ENCODE measurements at places on chromosomes 12 and 14.

DNA sequence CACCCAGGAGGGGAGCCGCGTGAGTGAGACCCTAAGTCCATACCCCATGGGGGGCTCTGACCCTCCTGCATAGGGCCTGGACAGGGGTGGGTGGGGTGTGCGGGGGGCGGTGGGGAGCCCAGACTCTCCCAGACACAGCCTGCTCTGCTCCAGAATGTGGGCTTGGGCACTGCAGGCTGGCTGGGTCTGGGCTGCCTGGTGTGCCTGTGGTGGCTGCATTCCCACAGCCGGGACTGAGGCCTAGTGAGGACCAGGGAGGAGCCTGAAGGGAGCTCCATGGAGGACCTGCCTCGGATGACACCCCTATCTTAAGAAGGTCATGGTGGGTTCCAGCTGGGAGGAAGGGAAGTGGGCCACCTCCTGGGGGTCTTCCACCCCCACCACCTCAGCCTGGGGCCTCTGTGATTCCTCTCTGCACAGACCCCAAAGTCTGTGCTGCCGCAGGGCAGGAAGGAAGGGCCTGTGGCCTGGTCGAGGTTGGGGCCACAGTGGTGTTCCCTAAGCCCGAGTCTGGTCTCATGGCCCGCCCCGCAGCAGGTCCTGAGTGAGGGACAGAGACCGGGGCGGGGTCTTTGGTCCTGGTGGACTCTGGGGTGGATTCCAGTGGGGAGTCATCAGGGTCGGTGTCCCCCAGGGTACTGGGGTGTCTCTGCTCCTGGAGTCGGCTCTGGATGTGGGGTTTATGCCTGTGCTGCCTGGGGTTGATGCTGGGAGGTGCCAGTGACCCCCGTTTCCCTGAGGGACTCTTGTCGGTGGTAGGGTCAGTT is 392.3 kb downstream of the TMEM121 start:
- DNase-seq = no peak

GRCh38 chr12:99232324-99232723 is 415.2 kb upstream of the GARIN6 start:
- DNase-seq = no peak

GRCh38 chr14:37625597-37626595 is 30.5 kb downstream of the TTC6 start:
- no peak for DNase-seq

- no peak for DNase-seq
Measured at GRCh38 chr12:87870493-87871460, 158.4 kb downstream of the C12orf50 start.

GRCh38 chr12:108468196-108468968 is 46.7 kb upstream of the FICD start:
- no peak for DNase-seq

- no peak for DNase-seq
Measured at GRCh38 chr12:118358612-118359540, 13.8 kb downstream of the TAOK3 start.
